ENCODE measurements at places on chromosomes 7 and 10. TPM values are rescaled to one million over a fixed set of nuclear protein-coding genes. Genes with fewer than 3 reads are reported as not detected.

AOAH gene
- total RNA-seq = 23.5 TPM

CCDC172 gene
- not detected for total RNA-seq

UPK3B gene
- 3.2 TPM for total RNA-seq

CCDC3 gene
- total RNA-seq = 1.5 TPM

TFPI2 gene
- total RNA-seq = 0.51 TPM

DNA sequence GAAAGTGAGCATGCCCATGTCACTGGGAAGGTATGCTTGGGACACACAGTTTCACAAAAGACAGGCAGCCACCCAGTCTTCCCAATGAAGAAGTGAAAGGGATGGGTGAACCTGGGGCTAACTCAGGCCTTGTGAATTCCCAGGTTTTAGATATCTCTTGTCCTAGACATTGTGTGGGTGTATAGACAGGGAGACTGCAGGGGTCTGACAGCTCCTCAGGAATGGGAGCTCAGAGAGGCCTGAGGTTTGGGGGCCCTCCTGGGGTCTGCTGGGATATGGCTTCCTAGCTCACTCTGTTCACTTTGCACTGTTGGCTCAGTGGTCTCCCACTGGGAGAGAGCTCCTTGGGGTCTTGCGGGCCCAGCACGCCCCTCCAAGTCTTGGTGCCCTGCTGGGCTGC is 47.0 kb downstream of the WDFY4 start:
- no peaks in the 10 kb centered on the region for H3K36me3 ChIP-seq
- no peak overlapping the region for H3K4me3 ChIP-seq
- no peaks in the 10 kb centered on the region for H3K4me1 ChIP-seq
- no peak for DNase-seq
- H3K27ac ChIP-seq = no peak overlapping the region

DNA sequence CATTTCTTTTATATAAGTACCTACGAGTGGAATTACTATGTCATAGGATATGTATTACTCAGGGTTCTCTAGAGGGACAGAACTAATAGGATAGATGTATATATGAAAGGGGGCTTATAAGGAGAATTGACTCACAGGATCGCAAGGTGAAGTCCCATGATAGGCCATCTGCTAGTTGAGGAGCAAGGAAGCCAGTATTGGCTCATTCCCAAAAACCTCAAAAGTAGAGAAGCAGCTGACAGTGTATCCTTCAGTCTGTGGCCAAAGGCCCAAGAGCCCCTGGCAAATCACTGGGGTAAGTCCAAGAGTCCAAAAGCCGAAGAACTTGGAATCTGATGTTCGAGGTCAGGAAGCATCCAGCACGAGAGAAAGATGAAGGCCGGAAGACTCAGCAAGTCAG is 59.8 kb downstream of the GALNT17 start:
- H3K36me3 ChIP-seq = peaks cover 2% of the 10 kb centered on the region
- no peaks in the 10 kb centered on the region for H3K4me1 ChIP-seq
- H3K27me3 ChIP-seq = no peaks in the 10 kb centered on the region
- no peak for DNase-seq

DNA sequence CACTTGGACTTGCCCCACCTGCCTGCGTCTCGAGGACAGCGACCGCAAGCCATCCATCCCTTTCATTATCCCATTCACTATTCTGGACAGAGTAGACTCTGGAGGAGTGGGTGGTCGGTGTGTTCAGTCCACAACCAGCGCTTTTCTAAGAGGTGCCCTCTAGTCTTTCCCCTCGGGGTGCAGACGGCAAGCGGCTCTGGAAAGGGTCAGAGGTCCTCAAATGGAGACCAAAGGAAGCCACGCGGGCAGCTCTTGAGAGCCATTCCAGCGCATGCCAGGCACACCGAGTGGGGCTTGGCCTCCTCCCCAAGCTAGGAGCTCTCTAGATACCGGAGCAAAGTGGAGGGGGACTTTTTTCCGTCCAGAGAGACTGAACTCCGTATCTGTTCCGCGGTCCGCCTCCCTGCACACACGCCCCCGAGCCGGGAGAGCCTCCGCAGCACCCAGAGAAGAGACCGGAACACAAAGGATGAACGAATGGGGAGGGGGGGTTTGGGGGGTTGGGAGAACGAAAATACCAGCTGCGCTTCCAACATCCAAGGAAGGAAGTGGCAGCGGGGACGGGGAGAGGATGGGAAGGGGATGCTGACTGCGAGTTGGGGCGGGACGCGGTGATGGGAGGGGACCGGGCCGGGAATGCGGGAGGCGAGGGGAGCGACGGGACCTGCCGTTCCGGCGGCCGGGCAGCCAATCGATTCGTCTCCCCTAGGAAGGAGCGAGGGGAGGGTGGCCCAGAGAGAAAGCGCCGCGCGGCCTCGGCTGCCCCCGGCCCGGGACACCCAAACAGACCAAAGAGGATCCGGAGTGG is 515 bp downstream of the GSDME start:
- H3K36me3 ChIP-seq = peaks cover 9% of the 10 kb centered on the region
- H3K4me1 ChIP-seq = peaks cover 47% of the 10 kb centered on the region
- H3K4me3 ChIP-seq = peak overlapping the region; percentile 92
- peak overlapping the region; percentile 58 for H3K27ac ChIP-seq

DNA sequence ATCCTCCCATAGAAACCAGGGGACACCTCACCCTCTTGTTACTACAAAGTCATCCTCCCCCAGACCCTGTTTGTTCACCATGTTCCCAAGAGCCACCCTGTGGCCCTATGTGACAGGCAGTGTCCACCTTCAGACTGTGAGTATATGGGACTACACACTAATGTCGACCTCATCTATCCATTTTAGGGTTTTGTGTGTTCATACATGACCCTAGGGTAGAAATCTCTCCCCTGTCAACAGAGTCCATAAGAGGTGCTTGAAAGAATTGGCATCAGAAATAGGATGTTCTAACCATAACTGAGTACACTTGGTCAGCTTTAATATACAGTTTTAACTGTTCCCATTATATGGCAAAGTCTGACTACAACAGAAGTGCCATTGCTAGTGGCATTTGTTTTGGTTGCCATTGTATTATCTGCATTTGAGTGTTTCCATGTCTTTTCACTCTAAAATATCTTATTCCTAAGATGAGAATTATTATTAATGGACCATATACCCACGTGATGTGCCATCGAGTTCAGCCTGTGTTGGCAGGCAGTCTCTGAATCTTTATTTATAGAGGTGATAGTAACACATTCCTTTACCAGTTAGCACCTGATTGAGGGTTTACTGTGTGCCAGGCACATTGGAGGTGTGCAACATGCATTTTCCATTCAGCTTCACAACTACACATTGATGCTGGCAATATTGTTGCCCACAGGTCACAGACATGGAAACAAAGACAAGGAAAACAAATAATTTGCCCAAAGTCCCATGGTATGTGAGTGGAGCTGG is 590.6 kb upstream of the IGFBP3 start:
- no peaks in the 10 kb centered on the region for H3K4me1 ChIP-seq
- no peak overlapping the region for H3K4me3 ChIP-seq
- no peaks in the 10 kb centered on the region for H3K27me3 ChIP-seq
- no peaks in the 10 kb centered on the region for H3K36me3 ChIP-seq
- no peak overlapping the region for H3K27ac ChIP-seq
- no peak for DNase-seq

GRCh38 chr7:4204513-4205165 is 477.5 kb upstream of the FOXK1 start:
- peak overlapping the region; percentile 60 for H3K4me3 ChIP-seq
- H3K27ac ChIP-seq = no peak overlapping the region

GRCh38 chr10:119233123-119233820 is 25.9 kb downstream of the GRK5 start:
- peaks cover 34% of the 10 kb centered on the region for H3K36me3 ChIP-seq
- peaks cover 74% of the 10 kb centered on the region for H3K4me1 ChIP-seq
- peak; percentile 49 for DNase-seq
- peak overlapping the region; percentile 89 for H3K27ac ChIP-seq

GRCh38 chr10:91604553-91605534 is 28.0 kb downstream of the PPP1R3C start:
- H3K27ac ChIP-seq = no peak overlapping the region
- no peak for DNase-seq
- H3K4me1 ChIP-seq = peaks cover 9% of the 10 kb centered on the region
- no peaks in the 10 kb centered on the region for H3K36me3 ChIP-seq
- H3K4me3 ChIP-seq = no peak overlapping the region

DNA sequence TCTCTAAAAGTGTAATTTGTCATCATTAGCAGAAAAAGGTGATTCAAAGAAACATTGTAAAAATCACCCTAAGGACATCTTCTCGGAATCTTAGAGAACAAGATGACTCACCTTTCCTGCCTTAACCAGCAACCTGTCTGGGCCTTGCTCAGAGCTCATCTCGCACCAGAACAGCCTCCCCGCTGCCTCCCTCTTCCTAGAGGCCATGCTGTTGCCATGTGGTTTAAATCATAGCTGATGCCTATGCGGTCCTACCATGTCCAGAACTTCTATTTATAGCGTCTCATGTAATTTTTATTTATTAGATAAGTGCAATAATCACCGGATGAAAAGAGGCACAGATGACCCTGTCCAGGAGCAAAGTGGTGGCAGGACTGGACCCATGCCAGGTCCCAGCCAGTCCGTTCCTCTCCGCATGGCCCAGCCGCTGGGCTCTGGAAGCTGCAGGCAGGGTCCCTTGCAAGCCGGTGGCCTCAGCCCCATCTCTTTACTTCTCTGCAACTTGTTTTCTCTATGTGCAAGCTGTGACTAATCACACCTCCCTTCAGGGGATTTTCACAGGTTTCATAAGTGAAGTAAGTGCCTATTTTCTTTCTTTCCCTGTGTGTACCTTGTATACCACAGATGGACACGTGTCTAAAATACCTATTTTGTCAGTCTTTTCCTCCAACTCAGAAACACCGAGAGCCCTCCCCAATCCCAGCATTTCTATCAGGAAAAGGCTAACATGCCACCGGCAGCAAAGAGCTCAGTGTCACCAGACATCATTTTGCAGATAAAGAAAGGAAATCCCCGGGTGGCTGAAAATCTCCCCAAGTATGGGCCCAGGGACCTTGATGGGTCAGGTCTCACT is 27.1 kb downstream of the KLF6 start:
- peaks cover 16% of the 10 kb centered on the region for H3K36me3 ChIP-seq
- peak overlapping the region; percentile 100 for H3K27ac ChIP-seq
- no peaks in the 10 kb centered on the region for H3K27me3 ChIP-seq
- peak; percentile 85 for DNase-seq
- H3K4me1 ChIP-seq = peaks cover 80% of the 10 kb centered on the region

- peak; percentile 40 for DNase-seq
- peaks cover 11% of the 10 kb centered on the region for H3K4me1 ChIP-seq
- no peak overlapping the region for H3K27ac ChIP-seq
- H3K36me3 ChIP-seq = no peaks in the 10 kb centered on the region
Observed at GRCh38 chr10:17616403-17617030, 657 bp downstream of the HACD1 start.

GRCh38 chr10:17878896-17879295 is 69.7 kb downstream of the MRC1 start:
- H3K4me1 ChIP-seq = no peaks in the 10 kb centered on the region
- H3K27ac ChIP-seq = no peak overlapping the region
- H3K4me3 ChIP-seq = no peak overlapping the region

DNA sequence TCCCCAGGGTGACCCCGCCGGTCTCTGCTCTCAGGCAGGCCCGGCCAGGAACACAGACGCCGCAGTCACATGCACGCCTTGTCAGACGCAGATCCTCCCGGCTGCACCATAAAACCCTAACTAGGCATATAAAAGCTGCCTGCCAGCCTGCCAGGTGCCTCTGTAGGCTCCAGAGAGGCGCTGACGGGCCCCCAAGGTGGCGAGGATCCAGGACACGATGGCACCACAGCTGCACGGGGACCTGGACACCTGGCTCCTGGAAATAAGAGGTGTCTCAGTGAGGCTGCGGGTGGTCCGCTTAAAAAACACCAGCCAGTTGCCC is 21.9 kb upstream of the GDF10 start:
- H3K27me3 ChIP-seq = no peaks in the 10 kb centered on the region
- H3K27ac ChIP-seq = no peak overlapping the region
- H3K4me3 ChIP-seq = no peak overlapping the region
- no peak for DNase-seq

- DNase-seq = no peak
- H3K4me1 ChIP-seq = no peaks in the 10 kb centered on the region
- H3K27me3 ChIP-seq = no peaks in the 10 kb centered on the region
- no peak overlapping the region for H3K4me3 ChIP-seq
- no peak overlapping the region for H3K27ac ChIP-seq
Observed at GRCh38 chr7:107089627-107090026, 45.1 kb downstream of the PRKAR2B start.

- peak overlapping the region; percentile 92 for H3K4me3 ChIP-seq
- peak overlapping the region; percentile 31 for H3K27ac ChIP-seq
- peaks cover 33% of the 10 kb centered on the region for H3K4me1 ChIP-seq
Observed at GRCh38 chr7:128863433-128863989, 855 bp downstream of the ATP6V1F start.

GRCh38 chr10:35259769-35260397 is 76.4 kb upstream of the CCNY start:
- no peak overlapping the region for H3K4me3 ChIP-seq
- peaks cover 7% of the 10 kb centered on the region for H3K4me1 ChIP-seq
- peaks cover 17% of the 10 kb centered on the region for H3K36me3 ChIP-seq
- peak; percentile 18 for DNase-seq
- H3K27ac ChIP-seq = peak overlapping the region; percentile 0

DNA sequence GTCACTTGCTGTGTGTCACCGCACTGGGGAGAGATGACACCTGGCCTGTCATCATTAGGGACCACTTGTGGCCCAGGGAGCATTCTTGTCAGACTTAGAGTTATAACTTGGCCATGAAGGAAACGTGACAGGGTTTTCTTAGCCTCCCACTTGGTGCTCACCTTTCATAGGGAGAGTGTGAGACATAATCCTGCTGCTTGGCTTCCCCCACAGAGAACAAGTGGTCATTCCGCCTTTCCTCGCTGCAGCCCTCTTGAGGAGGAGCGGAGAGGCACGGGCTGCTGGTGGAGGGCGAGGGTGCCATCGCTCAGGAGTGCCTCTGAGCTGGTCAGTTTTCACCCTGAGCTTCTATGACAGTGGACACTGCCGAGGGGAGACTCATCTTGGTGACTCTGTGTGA is 125.0 kb upstream of the GJD4 start:
- H3K27ac ChIP-seq = peak overlapping the region; percentile 31
- DNase-seq = no peak
- H3K4me1 ChIP-seq = peaks cover 11% of the 10 kb centered on the region
- peaks cover 2% of the 10 kb centered on the region for H3K36me3 ChIP-seq

DNA sequence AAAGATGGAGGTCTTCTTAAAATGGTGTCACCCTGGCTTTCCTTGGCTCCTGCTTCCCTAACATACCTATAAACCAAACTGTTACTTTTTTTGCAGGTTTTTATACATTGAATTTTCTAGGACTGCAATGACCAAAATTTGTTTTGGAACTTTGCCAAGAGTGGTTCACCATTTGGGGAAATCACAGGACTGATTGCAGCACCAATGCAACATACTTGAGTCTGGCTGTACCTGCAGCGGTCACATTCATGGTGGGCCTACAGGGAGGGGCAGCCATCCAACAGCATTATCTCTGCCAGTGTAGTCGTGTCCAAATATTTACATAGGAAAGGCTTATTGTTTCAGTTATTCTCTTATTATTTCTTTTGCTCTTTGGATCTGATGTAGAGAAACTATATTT is 69.0 kb downstream of the HACD1 start:
- no peaks in the 10 kb centered on the region for H3K4me1 ChIP-seq
- no peak overlapping the region for H3K4me3 ChIP-seq
- H3K27me3 ChIP-seq = no peaks in the 10 kb centered on the region
- H3K27ac ChIP-seq = no peak overlapping the region

Measured in activated T-cell treated with anti-CD3 and anti-CD28 coated beads, Interleukin-2, amount 50 U/mL, for 72 hours (primary cell).